ENCODE measurements at places on chromosomes 1 and 21.

GRCh38 chr21:41974752-41975053 lies 20.9 kb upstream of the C2CD2 start:
- no peak for DNase-seq

- no peak for DNase-seq
These were observed 21.6 kb downstream of the IRF2BP2 start for GRCh38 chr1:234588386-234588785.

DNA sequence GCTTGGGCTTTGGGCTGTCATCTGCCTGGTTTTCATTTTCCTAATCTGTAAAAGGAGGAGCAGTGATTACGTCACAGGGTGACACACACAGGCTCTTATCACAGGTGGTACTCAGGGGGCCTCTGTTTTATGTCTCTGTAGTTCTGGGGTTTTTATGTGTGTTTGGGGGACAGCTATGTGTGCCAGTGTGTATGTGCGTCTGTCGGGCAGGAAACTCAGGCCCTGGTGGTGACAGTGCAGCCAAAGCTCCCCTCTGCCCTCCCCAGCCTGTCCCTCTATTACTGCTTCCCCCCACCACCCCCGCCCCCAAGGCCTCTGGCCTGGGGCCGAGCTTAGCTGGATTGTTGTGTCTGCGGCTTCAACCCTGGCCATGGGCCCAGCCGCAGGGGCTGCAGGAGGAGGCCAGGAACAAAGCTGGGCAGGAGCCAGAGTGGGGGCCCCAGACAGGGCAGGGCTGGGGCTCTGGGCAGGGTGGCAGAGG lies 13.3 kb downstream of the MFAP2 start:
- no peak for DNase-seq

GRCh38 chr21:44848821-44849521 lies 24.5 kb downstream of the PTTG1IP start:
- DNase-seq = no peak

GRCh38 chr1:5750186-5751162 lies 241.8 kb downstream of the NPHP4 start:
- DNase-seq = no peak

DNA sequence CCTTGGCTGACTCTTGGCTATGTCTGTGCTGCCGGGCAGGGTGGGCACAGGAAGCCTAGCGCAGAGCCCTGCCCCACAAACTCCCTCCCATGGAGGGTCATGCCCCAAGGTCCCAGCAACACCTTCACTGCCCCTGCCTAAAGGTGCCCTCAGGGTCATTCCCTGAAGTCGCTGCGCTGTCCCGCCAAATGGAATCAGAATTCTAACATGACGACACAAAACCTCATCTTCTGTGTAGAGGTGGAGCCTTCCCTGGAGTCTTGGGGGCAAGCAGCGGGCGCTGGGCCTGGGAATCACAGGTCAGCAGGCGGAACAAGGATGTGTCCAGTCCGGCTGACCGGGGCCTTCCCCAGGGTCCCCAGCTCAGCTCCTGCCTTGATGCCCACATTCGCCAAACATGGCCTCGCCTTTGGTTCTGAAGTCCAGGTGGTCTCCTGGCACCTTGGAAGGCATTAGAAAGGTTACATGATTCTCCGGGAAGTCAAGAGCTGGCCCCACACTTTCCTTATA lies 17.3 kb downstream of the TMEM201 start:
- no peak for DNase-seq

DNA sequence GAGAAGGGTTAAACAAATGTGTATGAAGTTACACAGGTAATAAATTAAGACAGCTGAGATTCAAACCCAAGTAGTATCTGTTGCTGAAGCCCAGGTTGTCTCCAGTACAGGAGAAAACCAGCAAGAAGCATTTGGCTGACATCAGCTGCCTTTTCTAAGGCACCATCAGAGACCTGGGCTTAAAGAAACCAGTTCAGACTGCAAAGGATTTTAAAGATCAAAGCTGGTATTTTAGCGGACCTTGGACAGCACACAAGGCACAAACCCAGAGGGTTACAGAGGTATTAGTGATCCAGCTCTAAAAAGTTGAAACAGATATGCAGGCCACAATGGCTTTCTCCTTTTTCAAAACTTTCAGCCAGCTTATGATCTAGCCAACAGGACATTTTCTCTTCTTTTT lies 23.4 kb downstream of the BEND5 start:
- DNase-seq = no peak

- DNase-seq = no peak
These were observed 177.3 kb downstream of the EDEM3 start for GRCh38 chr1:184577319-184577718.

All from 8988T (cell line).